ENCODE measurements at places on chromosomes 2 and 18.
A peak's percentile ranks its signal among the peaks of the same experiment; 100 is the strongest.

- no peak for DNase-seq
These were observed 47.9 kb downstream of the TRPM8 start for GRCh38 chr2:233965032-233965603.

DNA sequence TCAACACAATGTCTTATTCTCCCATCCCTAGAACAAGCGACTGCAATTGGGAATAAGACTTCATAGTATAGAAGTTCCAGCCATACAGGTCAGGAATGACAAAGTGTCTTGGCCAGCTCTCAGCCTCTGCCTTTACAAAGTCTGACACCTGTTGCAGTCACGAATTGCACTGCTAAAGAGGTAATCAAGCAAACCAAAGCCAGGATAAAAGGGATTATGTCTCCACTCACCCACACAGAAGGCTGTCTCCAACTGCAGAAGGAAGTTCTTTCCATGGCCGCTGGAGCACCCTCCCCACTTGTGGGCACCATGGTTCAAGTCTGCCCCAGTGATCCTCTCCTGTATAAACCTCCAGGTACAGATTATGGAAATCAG, 114.8 kb upstream of the PKDCC start:
- DNase-seq = no peak

- no peak for DNase-seq
These were observed 199.4 kb downstream of the SPP2 start for GRCh38 chr2:234249873-234250272.

GRCh38 chr2:111944531-111945210, 46.3 kb downstream of the MERTK start:
- no peak for DNase-seq

DNA sequence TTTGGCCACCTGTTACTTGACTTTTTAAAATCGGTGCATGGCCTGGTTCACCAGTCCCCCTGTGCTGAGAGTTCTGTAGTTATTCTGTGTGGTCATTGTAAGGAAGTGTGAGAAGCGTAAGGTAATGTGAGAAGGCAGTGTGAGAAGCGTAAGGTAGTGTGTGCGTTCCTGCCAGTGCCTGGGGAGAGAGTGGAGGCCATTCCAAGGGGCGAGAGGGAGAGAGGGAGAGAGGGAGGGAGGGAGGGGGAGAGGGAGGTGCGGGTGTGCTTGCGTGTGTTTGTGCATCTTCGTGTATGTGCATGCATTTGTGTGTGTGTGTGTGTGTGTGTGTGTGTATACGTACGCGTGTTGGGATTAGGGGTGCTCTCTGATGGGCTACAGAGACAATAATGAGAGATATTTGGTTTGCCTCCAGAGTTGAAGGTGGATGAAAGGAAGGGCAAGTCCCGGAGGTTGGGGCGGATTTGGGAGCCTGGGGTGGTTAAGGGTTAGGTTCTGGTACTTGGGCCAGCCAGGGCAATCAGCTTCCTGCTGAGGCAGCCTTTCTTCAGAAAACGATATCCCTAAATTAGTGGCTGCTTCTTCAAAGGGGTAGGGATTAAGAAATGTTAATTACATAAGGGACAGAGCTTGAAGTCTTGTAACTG, 53.7 kb downstream of the SGPP2 start:
- DNase-seq = no peak

GRCh38 chr2:21782866-21783265, 659.1 kb downstream of the TDRD15 start:
- DNase-seq = no peak

DNA sequence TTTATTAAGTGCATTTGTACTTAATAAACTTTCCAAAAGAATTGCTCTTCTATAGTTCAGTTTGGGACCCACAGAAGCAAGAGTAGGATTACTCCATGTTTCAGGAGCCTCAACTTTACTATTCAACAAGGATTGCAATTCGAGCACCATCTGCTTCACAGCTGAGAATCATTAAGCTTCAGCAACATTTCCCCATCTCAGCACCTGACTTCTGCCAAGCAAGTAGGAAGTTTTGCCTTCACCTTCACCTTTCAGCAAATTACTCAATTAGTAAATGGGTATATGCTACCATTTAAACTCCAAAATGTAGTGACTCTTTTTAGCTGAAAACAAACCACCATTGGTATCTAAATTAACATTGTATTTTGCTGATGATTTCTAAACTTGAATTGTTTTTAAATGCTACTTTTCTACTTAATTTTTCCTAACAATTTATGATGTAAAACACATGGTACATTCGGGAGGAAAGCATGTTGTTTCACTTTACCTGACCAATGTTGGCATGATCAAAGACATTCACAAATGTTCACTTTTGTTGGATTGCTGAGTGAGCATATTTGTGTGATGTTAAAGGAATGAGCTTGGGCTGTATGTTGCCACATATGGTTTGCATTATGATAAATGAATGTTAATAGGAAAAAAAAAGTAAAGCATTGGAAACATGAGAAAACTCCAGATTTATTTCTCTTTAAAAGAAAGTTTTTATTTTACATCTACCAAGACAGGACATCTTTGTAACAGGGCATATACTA, 159.2 kb downstream of the GULP1 start:
- DNase-seq = no peak

- no peak for DNase-seq
These were observed 40.2 kb downstream of the CWC22 start for GRCh38 chr2:179966778-179967394.

GRCh38 chr18:39527465-39527864, 1961.9 kb upstream of the CELF4 start:
- DNase-seq = no peak

DNA sequence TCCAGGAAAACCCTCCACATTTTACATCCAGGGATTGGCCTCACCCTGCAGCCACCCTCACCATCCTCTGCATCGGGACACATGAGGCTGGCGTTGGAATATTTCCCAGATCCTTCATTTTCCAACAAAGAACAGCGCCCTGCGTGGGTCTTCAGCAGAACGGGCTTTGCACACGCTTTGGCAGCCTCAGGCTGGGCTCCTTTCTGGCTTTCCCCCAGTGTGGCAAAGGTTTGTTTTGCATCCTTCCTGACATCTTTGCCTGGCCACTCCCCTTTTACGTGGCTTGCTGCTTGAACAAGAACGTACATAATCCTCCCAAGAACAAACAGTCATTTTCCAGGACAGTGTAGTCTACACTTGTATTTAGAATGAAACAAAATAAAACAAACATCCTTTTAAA, 25.6 kb upstream of the GREB1 start:
- DNase-seq = no peak

DNA sequence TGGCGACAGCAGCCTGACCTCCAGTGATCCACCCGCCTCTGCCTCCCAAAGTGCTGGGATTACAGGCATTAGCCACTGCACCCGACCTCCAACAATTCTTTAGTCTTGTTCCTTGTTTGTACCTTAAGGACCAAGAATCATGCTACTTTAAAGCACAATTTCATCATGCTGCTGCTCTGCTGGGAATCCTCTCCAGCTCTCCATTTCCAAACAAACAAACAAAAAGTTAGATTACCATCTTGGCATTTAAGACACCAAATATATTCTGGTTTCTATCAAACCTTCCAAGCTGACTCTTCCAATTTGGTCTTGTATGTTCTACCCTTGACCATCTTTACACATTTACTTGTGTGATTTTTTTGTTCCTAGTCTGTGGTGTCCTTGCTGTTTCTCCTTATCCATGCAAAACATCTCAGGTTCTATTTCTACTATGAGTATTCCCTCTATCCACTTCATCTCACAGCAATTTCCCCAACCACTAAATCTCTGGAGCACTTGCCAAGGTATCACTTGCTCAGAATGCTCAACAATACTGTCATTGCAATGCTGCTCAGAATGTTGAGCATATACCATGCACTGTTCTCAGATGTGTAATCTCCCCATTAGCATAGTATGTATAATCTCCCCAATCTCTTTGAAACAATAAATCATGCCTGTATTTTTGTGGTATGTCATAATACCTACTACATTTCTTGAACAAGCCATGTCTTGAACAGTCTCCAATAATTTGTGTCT, 73.2 kb upstream of the GALNT5 start:
- DNase-seq = no peak

DNA sequence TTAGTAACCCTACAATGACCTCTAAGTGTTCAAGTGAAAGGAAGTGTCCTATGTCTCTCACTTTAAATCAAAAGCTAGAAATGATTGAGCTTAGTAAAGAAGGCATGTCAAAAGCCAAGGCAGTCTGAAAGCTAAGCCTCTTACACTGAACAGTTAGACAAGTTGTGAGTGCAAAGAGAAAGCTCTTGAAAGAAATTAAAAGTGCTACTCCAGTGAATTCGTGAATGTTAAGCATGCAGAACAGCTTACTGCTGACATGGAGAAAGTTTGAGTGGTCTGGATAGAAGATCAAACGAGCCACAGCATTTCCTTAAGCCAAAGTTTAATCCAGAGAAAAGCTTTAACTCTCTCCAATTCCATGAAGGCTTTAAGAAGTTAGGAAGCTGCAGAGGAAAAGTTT, 373.7 kb downstream of the NR4A2 start:
- no peak for DNase-seq

GRCh38 chr2:106701203-106702022, 184.6 kb downstream of the ST6GAL2 start:
- DNase-seq = no peak

- peak; percentile 90 for DNase-seq
These were observed at the start of gene GPR35 for GRCh38 chr2:240624950-240625621. Gene GPR35, plus strand, starts transcription at chr2:240625480. Its CDS starts 4,473 bp downstream, at chr2:240629953.

DNA sequence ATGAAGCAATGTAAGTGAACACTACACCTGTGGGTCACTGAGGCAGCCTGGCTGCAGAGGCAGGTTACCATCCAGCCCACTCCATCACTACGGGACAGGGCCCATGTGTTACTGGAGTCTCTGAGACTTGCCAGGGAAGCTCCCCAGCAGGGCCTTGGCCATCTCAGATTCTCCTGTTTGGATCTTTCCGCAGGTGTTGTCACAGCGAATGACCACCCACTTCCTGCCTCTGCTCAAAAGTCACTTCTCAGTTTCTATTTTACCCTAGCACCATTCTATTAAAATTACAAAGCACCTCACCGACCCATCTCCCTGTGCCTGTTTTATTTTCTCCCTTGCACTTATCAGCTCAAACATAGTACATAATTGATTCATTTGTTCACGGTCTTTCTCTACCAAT, 34.5 kb upstream of the L3MBTL4 start:
- DNase-seq = no peak

- DNase-seq = no peak
These were observed 180.9 kb downstream of the BCL2 start for GRCh38 chr18:63138436-63139340.

DNA sequence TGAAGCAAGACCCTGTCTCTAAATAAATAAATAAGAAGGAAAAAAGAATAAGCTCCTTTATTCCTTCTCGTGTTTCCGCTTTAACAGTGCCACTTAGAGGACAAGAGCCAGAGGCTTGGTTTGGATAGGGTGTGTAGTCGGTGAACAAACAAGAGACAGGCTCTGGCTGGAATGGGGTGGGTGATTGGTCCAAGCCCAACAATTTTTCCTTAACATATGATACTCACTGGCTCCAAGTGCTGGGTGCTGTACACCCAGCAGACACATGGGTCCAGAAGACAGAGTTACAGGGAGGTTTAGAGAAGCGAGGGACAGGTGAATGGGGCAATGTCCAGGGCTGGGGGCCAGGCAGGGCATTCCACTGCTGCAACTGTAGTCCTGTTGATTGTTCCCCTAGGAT, 77.8 kb downstream of the NCAPH start:
- no peak for DNase-seq

GRCh38 chr18:55549474-55550104, 38.4 kb downstream of the TCF4 start:
- no peak for DNase-seq

GRCh38 chr2:2098458-2099167, 232.5 kb downstream of the MYT1L start:
- DNase-seq = no peak

DNA sequence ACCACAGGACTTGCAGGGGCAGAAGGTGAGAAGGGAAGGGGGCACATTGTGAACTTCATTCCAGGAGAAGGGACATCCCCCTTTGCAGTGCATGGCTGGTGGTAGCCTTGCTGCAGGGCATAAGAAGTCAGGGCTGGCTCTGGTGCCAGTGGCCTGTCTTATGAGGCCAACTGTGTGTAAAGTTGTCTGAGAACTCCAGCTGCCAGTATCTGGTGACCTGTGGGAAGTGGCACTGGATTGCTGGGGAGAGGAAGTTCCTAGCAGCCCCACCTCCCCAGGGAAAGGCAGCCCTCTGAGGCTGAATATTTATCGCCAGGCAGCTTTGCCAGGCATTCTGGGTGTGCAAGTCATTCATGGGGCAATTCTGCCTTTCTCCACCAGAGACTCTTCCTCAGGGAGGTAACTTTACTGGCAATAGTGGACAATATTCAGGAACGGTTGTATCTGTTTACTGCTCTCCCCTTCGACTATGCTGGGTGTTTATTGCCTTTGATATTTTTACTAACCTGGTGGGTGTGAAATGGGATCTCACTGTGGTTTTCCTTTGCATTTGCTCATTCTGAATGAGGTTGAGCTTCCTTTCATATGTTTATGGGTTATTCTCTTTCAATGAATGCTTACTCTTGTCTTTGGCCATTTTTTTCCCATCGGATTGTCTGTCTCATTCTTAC, 12.3 kb downstream of the TRPM8 start:
- DNase-seq = no peak

GRCh38 chr2:191441496-191442214, 196.5 kb downstream of the MYO1B start:
- no peak for DNase-seq

DNA sequence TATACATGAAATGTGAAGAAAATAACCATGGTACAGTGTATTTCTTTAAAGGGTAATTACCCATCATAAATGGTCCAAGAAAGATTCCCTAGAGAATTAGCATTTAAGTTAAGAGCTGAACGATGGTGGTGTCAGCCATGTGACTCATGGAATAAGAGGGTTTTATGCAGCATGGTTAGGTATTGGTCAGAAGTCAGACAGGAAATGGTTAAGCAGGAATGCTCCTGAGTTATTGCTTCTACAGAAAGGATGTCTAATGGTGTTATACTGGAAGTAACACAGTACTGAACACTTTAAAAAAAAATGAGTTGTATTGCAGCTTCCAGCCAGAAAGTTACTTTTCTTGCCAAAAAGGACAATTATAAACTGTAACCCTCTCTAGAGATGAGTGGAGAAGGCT, 72.7 kb upstream of the UBE2E3 start:
- no peak for DNase-seq

DNA sequence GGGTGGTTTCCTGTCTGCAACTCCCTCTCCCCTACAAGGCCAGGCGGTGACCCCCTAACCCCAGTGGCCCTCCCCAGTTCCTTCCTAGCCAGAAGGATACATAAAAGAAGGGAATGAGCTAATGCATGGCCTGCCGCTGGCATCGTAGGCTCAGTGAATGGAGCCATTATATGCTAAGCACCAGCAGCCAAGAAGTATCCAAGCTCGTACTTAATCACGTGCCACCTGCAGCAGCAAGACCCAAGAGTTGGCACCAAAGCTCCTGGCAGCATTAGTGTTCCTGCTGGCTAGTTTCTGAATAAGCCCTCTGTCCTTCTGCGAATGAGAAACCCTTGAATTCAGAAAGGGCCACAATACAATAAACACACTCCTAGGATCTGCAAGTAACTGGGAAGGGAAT, 4.3 kb downstream of the DBI start:
- DNase-seq = no peak
